Peyer's patch (tissue), 4 donors: ENCODE measurements at places on chromosomes 5 and 9.

DNA sequence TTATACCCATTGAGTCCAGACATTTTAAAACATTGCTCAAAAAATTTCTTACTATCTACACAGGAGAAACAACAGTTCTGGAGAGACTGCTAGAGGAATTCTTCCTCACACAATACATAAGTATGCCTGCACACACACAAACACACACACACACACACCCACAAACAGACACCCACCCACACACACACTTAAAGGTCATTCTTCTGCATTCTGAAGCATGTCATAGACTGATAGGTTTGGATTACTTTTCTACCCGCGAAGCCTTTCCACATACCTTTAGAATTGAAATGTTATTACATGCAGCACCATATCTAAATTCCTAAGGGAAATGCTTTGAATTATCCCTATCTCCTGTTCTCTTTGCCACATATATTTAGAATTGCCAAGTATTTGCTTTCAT, 80.2 kb downstream of the FAM174A start:
- DNase-seq = no peak

GRCh38 chr5:92687821-92688722, 892.9 kb downstream of the NR2F1-AS1 start:
- DNase-seq = no peak

DNA sequence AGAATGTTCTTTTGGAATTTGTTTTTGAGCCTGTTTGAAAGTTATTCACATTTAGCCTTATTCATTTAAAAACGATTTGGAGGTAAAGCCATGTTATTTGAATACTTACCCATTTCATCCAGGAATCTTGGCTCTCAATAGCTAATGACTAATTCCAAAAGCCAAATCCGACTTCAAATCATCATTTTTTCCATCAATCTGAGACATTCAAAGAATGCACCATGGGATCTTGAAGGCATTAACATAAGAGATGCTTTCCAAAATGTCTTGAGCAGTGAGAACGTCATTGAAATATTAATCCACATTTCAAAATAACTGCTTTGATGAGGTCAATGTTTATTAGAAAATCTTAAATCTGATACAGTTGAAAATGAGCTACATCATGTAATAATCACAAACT, 617.0 kb upstream of the RORB start:
- DNase-seq = no peak

DNA sequence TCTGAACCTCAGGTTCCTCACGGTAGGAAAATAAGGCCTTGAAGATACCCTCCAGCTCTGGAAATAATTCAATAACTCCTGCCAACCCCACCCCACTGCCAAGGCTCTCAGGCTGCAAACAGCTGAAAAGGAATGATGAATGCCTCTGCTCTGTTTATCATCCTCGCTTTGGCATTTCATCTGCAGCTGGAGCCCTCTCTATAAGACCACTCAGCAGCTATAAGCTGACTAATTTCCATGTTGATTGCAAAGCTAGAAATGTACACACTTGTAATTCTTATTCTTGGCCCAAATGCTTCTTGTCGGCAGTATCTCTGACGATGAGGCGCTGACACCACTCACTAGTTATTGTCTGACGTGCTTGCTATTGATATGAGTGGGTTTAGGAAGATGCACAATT, 408.4 kb upstream of the NMUR2 start:
- no peak for DNase-seq

- no peak for DNase-seq
Observed at GRCh38 chr9:71747576-71747975, 20.7 kb downstream of the CEMIP2 start.

DNA sequence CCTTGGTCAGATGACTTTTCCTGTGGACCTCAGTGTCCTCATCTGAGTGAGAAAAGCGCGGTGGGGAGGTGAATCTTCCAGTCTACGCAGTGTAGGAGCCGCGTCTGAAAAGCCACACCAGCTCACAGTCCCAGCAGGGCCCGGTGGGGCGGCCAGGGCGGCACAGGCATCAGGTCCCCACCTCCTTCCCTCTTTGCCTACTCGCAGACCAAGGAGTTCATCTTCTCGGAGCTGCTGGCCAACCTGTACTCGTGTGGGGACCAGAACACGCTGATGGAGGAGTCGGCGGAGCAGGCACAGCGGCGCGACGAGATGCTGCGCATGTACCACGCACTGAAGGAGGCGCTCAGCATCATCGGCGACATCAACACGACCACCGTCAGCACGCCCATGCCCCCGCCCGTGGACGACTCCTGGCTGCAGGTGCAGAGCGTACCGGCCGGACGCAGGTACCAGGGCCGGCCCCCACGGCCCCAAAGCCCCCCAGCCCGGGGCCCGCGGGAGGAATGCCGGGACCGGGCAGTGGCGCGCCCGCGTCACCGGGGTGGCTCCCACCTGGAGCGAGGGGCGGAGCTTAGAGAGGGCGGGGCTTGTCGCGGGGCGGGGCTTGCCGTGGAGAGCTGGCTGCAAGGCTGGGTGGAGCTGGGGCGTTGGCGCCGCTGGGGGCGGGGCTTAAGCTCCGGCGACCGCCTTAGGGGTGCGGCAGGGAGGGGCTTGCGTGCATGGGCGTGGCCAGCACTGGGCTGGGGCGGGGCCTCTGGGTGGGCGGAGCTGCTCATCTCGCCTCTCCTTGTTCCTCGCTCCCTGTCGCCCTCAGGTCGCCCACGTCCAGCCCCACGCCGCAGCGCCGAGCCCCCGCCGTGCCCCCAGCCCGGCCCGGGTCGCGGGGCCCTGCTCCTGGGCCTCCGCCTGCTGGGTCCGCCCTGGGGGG, 25.6 kb downstream of the GOLGA2 start:
- DNase-seq = peak; percentile 99

- DNase-seq = peak; percentile 14
Observed at GRCh38 chr5:372996-373709, 51.6 kb downstream of the AHRR start.

GRCh38 chr9:14312719-14313377, 1.1 kb downstream of the NFIB start:
- DNase-seq = peak; percentile 66

GRCh38 chr5:141960018-141960417, 2.0 kb upstream of the PCDH12 start:
- peak; percentile 50 for DNase-seq

GRCh38 chr9:132632413-132633129, 37.2 kb downstream of the DDX31 start:
- no peak for DNase-seq

GRCh38 chr9:27428551-27428950, 95.5 kb upstream of the IFNK start:
- no peak for DNase-seq

DNA sequence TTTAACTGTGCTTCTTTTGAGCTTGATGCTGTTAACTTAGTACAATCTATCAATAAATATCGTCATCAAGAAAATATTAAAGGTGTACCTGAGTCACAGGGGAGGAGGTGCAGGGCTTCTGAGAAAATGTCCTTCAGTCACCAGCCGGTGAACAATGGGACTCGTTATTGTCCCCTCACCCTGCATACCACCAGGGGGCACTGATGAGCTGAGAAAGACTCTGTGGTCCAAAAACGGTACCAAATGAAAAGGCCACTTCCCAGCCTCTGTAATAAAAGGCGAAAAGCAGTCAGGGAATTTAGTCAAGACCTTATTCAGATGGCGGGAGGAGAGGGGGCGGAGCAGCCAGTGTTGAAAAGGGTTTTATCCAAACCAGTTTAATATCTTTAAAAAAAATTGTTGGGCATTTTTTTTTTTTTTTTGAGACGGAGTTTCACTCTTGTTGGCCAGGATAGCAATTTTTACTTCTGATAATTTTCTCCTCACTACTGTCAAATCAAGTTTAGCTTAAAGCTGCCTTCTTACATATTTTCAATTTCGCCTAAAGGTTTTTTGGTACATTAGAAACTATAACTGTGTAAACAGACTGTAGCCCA, 271.9 kb upstream of the ADAMTS16 start:
- DNase-seq = no peak

- no peak for DNase-seq
Observed at GRCh38 chr9:18398038-18398437, 75.9 kb upstream of the ADAMTSL1 start.

DNA sequence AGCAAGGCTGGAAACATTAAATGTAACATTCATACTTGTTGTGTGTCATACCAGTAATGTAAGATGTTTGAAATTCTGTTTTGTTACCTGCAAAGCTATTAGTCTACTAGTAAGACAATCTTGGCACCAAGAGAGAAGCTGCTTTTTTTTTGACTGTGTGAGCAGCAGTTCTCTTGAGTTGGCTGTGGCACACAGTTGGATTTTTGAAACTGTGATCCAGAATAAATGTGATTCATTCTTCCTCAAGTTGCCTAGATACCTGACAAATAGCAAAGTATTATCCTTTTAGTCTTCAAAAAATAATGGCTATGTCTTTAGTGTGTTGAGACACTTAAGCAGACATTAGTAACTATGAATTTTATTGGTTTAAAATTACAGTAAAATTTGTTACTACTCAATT, 57.2 kb upstream of the HAPLN1 start:
- DNase-seq = no peak

DNA sequence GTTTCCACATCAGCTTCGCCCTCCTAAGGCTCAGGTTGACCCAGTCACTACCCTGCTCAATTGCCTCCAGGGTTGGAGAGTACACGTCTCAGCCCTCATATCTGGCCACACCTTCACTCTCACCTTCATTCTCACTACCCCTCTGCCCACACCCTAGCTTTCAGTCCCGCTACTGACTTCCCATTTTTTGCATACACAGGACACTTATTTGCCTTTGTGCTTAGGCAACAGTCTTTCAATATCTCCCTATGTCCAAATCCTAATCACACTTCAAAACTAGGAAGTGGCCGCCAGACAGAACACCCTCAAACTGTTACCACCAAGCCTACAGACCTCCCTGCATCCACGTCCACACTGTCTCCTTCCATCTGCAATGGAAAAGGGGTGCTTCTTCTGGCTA, 10.9 kb downstream of the MCTP1 start:
- DNase-seq = no peak

GRCh38 chr9:30065888-30066287, 2318.6 kb upstream of the ACO1 start:
- no peak for DNase-seq

DNA sequence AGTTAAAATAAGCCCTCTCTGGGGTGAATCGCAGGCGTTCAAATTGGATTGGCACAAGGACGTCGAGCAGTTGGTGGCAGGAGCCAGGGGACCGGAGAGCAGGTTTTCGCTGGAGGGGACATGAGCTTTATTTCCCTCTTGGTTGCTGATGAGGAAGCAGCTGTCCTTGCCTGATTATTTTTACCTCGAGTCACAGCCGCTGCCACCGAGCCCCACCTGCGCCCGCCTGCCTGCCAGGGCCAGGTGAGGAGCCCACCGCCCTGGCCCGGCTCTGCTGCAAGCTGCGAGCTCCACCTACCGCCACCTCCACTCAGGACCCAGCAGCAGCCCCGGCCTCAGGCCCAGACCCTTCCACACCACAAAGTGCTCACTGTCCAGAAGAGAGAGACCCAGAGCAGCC, 9.0 kb upstream of the ADGRD2 start:
- no peak for DNase-seq

DNA sequence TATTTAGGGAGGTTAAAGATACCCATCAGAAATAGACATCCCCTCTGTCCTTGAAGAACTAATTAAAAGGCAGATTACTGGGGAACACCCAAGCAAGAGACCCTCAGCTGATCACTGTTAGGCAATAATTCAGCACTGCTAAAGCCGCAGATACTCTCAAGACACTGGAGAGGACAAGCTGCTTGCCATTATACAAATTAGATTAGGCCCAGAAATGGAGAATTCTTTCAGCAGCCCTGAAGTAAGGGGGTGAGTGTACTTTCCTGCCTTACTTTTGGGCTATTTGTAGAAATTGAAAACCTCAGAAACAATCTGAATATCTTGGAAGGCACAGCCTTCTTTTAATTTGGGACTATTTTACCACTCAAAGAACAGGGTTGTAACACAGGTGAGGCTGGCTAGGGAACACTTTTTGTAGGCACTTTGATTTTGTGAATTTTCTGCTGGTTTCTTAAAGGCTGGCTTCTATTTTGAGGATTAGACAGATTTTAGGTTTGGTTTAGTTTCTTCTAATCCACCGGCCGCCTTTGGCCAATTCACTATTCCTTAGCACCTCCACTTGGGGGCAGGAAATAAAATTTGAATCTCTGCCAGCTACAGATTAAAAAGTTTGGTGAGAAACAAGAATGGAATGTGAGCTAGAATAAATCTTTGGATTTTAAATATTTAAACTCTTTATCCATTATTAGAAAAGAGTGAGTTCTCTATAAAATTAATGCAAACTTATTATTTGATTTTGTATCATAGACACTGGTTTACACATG, 106.0 kb downstream of the SMARCA2 start:
- no peak for DNase-seq

GRCh38 chr9:72360324-72360723, 4.7 kb downstream of the ZFAND5 start:
- DNase-seq = no peak

DNA sequence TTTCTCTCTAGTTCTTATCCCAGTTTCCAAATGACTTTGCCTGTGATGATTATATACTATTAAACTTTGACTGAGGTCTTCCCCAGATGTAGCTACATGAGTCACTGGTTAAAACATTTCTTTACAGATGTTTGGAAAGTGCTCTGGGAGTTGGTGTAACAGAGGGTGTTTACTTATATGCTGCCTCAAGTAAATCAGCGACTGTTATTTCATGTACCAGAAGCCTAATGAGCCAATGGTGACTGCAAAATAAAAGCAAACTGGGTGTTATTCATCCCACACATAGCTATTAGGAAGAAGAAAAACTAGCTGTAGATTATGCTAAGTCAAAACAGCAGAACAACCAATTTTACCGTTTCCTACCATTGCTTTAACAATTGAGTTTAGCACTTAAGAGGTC, 929.7 kb upstream of the SEMA6A start:
- no peak for DNase-seq

DNA sequence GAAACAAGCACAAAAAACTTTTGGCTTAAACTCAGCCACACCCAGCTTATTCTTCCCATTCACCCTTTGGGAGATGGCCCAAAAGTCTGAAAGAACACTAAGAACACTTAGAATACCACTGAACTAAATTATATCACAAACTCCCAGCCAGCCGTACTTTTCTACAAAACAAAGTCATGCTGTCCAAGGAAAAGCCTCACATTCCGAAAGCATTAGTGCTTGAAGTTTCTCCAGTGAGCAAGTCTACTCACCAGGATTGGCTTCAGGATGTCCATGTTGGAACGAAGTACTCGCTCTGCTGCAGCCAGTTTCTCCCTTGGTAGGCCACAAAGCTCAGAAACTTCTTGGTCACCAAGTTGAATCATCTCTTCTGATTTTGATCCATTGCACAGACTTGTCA, 69.7 kb downstream of the ABCA1 start:
- no peak for DNase-seq

GRCh38 chr9:101269591-101270283, 115.1 kb downstream of the BAAT start:
- no peak for DNase-seq

- no peak for DNase-seq
Observed at GRCh38 chr9:19965336-19965735, 176.5 kb upstream of the SLC24A2 start.
